Right atrium auricular region (tissue), 2 donors: ENCODE measurements at places on chromosomes 2 and 18. TPM values are rescaled to one million over a fixed set of nuclear protein-coding genes. Genes with fewer than 3 reads are reported as not detected.

GRCh38 chr2:23293731-23294130 is 91.2 kb upstream of the KLHL29 start:
- no peak for DNase-seq

The UGT1A3 gene
- not detected for total RNA-seq

The DYSF gene
- 52.1 TPM for total RNA-seq

The CFAP221 gene
- total RNA-seq, result 1.1 TPM

GRCh38 chr2:216181953-216182461 is 72.9 kb downstream of the XRCC5 start:
- no peak for DNase-seq

DNA sequence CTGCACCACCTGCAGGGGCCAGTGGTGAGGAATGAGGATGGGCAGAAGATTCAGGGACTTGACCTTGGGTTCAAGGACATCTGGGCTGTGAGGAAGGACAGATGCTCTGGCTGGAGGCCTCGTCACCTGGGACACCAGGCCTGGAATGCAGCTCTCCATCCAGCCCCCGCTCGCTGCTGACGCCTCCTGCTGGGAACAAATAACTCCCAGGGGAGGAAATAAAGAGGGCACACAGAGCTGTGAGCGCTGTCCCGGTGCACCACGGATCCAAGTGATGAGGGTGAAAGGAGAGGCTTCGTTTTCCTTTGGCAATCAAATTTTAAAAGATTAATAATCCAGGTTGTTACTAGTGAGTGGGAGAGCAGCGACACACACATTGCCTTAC is 368.0 kb upstream of the MYT1L start:
- DNase-seq, result no peak

- no peak for DNase-seq
Observed at GRCh38 chr18:69358212-69358895, 42.3 kb upstream of the DOK6 start.

GRCh38 chr2:189232759-189233406 is 53.3 kb upstream of the COL5A2 start:
- no peak for DNase-seq

DNA sequence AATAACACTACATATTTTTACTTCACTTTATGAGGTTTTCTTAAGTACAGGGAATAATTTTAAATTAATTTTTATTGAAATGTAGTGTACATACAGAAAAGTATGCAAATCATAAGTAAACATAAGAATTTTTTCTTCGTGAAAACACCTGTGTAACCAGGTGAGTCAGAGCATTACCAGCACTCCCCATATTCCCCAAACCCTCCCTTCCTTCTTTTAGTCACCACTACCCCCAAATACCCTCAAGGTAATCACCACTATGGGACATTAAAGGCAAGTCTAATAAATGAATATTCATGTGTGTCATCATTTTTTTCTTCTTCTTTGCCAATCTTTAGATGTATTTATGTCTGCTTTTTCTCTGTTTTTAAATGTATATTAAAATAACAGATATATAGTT is 139.9 kb upstream of the LTBP1 start:
- no peak for DNase-seq

GRCh38 chr2:172912266-172912665 is 163.4 kb upstream of the MAP3K20 start:
- no peak for DNase-seq

- peak; percentile 34 for DNase-seq
Observed at GRCh38 chr18:74380916-74381315, 65.3 kb downstream of the C18orf63 start.
